ENCODE measurements at places on chromosomes 2 and 18.

DNA sequence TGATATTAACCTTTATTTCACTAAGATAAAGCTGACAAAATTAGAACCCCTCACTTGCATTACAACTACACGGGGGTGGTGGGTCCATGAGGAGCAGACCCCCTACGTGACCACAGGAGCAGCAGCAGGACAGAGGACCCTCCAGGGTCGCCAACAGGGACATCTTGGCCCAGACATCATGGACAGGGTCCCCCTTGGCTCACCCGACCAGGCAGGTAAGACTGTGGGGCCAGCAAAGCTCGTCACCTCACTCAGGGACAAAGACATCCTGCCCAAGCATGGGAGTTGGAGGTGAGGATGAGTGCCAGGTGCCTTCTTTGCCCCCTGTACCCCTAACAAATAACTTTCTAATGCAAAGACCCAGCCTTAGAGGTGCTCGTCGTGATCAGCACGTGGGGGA is 111.3 kb upstream of the RAB6C start:
- DNase-seq, result no peak

- no peak for DNase-seq
Observed at GRCh38 chr2:238869293-238870124, 21.6 kb downstream of the TWIST2 start.

GRCh38 chr2:125408874-125409538 is 1247.0 kb upstream of the GYPC start:
- DNase-seq, result no peak

DNA sequence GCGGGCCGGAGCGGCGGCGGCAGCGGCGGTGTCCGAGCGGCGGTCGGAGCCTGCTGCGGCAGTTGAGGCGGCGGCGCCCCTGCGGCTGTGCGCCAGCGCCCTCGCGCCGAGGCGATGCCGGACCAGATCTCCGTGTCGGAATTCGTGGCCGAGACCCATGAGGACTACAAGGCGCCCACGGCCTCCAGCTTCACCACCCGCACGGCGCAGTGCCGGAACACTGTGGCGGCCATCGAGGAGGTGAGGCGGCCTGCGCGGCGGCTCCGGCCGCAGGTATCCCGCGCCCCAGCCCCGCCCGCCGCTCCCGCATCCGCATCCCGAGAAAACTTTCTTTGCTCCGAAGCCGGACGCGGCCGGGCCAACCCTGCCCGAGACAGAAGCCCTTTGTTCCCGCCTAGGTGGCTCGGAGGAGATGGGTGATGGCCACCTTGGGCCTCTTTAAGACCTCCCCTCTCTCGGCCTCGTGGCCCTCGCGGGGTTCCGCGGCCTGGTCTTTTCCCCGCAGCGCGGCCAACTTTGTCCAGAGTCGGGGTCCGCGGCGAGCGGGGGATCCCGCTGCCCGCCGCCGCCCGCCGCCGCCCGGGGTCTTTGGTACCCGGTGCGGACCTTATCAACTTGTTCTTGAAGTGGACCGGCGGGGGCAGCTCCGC is 504 bp downstream of the ASAP2 start:
- no peak for DNase-seq

DNA sequence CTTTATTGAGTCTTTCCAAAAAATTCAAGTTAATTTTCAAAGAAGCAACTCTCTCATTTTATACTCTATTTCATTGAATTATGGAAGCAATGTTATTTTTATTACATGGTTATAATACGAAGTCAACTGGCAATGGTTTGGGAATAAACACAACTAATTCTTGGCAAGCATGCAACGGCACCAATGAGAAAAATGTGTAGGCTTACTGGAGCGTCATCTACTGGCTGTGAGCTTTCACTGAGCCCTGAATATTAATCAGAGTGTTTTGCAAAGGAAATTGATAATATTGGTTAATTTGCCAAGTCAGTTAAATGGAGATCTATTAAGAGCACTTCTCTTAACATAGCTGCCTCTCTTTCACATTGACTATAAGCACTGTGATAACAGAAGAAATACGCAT is 163.9 kb downstream of the IKZF2 start:
- no peak for DNase-seq

GRCh38 chr2:61786876-61787275 is 67.0 kb downstream of the FAM161A start:
- no peak for DNase-seq

DNA sequence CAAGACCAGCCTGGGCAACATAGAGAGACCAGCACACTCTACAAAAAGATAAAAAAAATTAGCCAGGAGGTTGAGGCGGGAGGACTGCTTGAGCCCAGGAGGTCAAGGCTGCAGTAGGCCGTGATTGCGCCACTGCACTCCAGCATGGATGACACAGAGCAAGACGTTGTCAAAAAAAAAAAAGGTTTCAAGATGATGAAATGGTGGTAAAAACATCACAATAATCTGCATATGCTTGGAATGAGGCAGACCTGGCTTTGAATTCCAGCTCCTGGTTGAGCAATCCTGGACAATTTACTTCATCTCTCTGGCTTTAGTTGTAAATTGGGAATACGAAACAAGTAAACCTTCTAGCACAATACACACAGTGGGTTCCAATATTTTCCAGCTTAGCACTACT is 24.1 kb downstream of the USP40 start:
- peak; percentile 38 for DNase-seq

GRCh38 chr2:45391866-45392265 is 219.2 kb downstream of the SRBD1 start:
- no peak for DNase-seq

GRCh38 chr2:171487803-171488259 is 34.4 kb upstream of the CYBRD1 start:
- DNase-seq, result no peak

DNA sequence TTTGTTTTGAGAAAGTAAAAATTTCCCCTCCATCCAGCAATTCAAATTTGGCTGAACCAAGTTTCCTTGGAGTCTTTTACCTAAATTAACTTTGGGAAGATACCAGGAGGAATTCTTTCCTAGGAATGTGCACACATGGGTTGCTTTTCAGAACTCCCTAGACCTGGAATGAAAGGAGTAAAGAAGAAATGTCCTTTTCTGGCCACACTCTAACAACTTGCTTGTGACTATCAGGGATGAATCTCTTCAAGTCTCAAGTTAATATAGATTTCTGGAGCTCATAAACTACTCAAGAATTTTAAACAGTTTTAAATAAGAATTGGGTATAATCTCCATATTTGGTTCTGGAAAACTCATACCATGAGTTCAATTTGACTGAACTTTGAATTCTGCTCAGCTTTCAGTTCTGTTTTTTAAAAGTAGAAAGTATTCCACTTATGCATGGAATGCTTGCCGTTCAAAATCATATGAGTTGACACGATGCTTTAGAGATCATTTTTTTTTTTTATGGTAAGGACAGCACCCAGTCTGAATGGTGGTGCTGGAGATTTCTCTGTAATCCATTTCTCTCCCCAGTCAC is 7.7 kb downstream of the RASGRP3 start:
- DNase-seq, result no peak

GRCh38 chr2:223929571-223930102 is 15.5 kb downstream of the WDFY1 start:
- DNase-seq, result no peak

DNA sequence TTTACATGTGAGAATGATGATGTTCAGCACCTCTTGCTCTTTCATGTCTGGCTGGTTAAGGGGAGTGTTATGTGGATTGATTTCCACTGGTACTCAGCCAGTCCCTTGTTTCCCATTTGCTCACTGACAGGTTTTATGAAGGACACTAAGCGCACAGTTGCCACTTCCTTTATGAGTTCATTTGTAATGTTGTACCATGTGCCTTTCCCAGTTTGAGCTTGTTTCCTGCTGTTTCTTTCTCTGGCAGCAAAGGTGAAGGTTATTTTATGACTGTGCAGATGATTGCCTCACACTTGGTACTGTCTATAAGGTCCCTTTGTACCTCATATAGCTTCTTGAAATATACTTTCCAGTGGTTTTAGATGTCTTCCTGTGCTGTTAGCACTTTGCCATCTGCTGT is 1700.5 kb upstream of the TMEFF2 start:
- no peak for DNase-seq

- peak; percentile 42 for DNase-seq
Observed at GRCh38 chr2:38720613-38721241, 30.4 kb downstream of the SRSF7 start.

DNA sequence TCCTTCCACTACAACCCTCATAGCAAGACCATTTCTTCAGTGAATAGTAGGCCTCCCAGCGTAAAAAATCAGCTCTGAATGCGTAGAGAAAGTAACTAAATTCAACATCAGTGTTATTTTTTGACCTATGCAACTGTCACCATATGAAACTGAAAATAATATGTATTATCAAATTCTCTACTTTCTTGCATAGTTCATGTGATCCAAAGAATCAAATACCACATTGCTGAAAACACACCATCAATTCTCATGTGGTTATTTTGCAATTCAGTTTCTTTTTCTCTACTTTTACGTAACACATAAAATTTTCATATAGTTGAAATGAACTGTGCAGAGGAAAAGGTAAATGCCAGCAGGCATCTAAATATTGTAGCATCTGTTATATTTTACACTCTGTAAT is 208.5 kb upstream of the SPOPL start:
- DNase-seq, result no peak

GRCh38 chr2:199100326-199101110 is 357.2 kb downstream of the SATB2 start:
- no peak for DNase-seq

- DNase-seq, result no peak
Observed at GRCh38 chr18:49691177-49691608, 122.1 kb downstream of the ACAA2 start.

DNA sequence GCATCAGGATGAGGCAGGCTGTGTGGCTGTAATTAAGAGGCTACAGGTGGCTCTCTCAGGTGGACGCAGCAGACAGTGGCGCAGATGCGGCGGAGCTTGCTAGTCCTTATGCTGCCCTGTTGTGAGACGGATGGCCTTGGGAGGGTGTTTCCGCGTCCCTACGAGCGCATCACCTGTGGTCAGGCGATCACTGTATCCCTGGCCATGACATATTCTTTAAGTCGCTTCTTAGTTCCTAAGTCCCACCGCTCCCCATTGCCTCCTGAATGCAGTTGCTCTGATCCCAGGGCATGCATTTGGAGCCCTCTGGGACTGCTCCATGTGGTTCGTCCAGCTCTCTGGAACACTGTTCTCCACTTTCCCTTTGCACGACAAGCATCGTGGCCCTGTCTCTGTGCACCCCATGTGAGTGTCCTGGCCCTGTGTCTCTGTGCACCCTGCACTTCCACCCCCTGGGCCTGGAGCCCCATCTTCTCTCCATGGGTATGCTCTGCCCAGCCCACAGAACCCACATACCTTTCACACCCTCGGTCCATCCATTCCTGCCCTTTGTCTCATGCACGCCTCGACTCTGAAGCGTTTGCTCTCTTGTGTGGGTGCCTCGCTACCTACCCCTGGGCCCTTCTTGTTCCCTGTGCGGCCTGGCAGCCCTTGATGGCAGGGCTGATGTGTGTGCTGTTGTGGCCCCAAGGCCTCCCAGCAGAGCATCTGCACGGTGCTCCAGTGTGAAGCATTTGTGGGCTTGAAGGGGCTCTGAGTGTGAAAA is 74.4 kb downstream of the SH3RF3 start:
- no peak for DNase-seq

GRCh38 chr2:27856386-27856785 is 33.8 kb downstream of the RBKS start:
- DNase-seq, result no peak

- DNase-seq, result no peak
Observed at GRCh38 chr2:37190290-37190689, 1.8 kb upstream of the SULT6B1 start.

GRCh38 chr2:43169099-43169945 is 57.1 kb downstream of the ZFP36L2 start:
- DNase-seq, result no peak

DNA sequence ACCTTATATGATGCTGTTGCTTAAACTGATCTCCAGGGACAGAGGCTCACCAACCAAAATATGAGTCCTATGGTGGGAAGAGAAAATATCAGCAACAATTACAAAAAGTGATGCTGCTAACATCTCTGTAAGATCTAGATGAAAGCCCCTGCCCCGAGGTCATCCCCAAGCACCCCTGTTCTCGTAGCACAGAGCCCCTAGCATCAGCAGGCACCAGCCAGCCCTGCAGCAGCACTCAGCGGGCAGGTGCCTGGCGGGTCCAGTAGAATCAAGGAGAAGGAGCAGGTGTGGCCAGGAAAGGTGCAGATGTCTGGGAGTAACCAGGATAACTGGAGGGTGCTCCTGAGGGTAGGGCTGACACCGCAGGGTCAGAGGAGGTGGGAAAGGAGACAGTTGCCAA is 474.2 kb upstream of the MYT1L start:
- no peak for DNase-seq

GRCh38 chr2:28368357-28368798 is 24.3 kb upstream of the FOSL2 start:
- no peak for DNase-seq

DNA sequence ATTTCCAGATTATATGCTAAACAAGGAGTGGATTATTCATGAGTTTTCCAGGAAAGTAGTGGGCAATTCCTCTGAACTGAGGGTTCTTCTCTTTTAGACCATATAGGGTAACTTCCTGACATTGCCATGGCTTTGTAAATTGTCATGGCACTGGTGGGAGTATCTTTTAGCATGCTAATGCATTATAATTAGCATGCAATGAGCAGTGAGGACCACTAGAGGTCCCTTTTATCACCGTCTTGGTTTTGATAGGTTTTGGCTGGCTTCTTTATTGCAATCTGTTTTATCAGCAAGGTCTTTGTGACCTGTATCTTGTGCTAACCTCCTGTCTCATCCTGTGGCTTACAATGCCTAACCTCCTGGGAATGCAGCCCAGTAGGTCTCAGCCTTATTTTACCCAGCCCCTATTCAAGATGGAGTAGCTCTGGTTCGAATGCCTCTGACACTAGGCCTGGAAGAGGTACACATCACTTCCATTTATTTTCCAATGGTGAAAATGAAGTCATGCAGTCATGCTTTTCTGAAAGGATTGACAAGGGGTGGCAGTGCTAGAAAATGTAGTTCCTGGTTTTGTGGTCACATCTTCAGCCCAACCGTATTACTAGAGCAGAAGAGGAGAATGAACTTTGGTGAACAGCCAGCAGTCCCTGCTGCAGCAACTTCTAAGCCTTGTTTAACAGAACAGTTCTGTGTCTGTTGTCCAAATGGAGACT is 26.6 kb upstream of the ITGA4 start:
- DNase-seq, result no peak

GRCh38 chr2:237361194-237362004 is 52.6 kb downstream of the COL6A3 start:
- DNase-seq, result no peak

- no peak for DNase-seq
Observed at GRCh38 chr18:24602201-24602600, 141.8 kb downstream of the HRH4 start.

DNA sequence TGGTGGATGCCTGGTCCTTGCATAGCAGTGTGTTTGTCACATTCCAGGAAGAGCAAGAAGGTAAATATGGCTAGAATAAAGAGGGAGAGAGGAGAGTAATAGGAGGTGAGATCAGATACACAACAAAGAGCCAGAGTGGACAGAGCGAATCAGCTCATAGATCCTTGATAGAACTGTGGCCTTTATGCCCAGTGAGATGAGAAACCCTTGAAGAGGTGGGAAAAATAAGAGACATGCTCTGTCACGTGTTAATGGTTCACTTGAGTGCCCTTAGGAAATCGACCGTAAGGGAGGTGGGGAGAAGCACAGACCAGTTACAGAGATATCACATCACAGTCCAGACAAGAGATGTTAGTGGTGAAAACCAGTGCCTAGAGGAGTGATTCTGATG is 84.7 kb upstream of the RAB27B start:
- no peak for DNase-seq

GRCh38 chr18:54134053-54134452 is 90.4 kb downstream of the MBD2 start:
- no peak for DNase-seq

All from omental fat pad (tissue), 4 donors.